ENCODE measurements at places on chromosomes 16 and 17. TPM values are rescaled to one million over a fixed set of nuclear protein-coding genes. Genes with fewer than 3 reads are reported as not detected.

GRCh38 chr17:48513097-48513496 is 17.7 kb downstream of the HOXB1 start:
- H3K4me3 ChIP-seq, result no peak overlapping the region
- H3K27me3 ChIP-seq, result peaks cover 8% of the 10 kb centered on the region
- H3K36me3 ChIP-seq, result no peaks in the 10 kb centered on the region

- peaks cover 8% of the 10 kb centered on the region for H3K27me3 ChIP-seq
- H3K27ac ChIP-seq, result no peak overlapping the region
- H3K36me3 ChIP-seq, result no peaks in the 10 kb centered on the region
- H3K4me1 ChIP-seq, result peaks cover 33% of the 10 kb centered on the region
- no peak overlapping the region for H3K4me3 ChIP-seq
Observed at GRCh38 chr17:60139438-60140285, 10.1 kb upstream of the CA4 start.

GRCh38 chr16:74580833-74581232 is 26.1 kb downstream of the GLG1 start:
- H3K4me3 ChIP-seq, result no peak overlapping the region
- no peaks in the 10 kb centered on the region for H3K36me3 ChIP-seq
- DNase-seq, result no peak
- H3K27me3 ChIP-seq, result no peaks in the 10 kb centered on the region

- H3K27me3 ChIP-seq, result no peaks in the 10 kb centered on the region
- no peak overlapping the region for H3K4me3 ChIP-seq
Observed at GRCh38 chr16:77213542-77214106, 14.4 kb downstream of the SYCE1L start.

- peaks cover 5% of the 10 kb centered on the region for H3K27me3 ChIP-seq
- H3K36me3 ChIP-seq, result no peaks in the 10 kb centered on the region
- H3K4me3 ChIP-seq, result no peak overlapping the region
- H3K4me1 ChIP-seq, result no peaks in the 10 kb centered on the region
Observed at GRCh38 chr16:56530872-56531271, 11.0 kb upstream of the BBS2 start.

DNA sequence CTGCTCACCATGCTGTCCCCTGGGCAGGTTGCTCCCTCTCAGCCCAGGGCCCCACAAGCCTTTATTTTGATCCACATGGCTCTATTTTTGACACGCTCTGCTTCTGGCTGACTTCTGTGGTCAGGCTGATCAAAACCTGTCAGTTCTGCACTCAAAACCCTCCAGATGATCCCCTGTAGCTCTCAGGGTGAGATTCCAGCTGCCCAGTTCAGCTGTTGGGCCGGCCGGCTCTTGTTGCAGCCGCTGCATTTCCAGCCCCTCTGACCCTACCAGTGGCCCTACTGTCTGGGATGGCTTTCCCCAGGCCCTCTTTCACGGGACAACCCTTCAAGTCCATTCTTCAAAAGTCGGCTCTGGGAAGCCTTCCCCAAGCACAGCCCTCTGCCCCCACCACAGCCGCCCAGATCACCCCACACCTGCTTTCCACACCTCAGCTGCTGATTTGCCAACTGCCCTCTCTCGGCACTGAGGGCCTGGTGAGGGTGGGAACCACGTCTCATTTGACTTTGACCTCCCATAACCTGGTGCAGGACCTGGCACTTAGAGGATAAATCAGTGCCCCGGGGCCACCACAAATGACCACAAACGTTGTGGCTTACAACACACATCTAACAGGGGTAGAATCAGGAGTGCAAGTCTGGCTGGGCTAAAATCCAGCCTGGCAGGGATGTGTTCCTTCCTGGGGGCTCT is 16.3 kb upstream of the CACNG4 start:
- peaks cover 13% of the 10 kb centered on the region for H3K27me3 ChIP-seq
- no peaks in the 10 kb centered on the region for H3K36me3 ChIP-seq
- no peak overlapping the region for H3K4me3 ChIP-seq
- no peak for DNase-seq
- H3K27ac ChIP-seq, result no peak overlapping the region
- no peaks in the 10 kb centered on the region for H3K4me1 ChIP-seq

GRCh38 chr16:25011891-25012514 is 3.2 kb downstream of the ARHGAP17 start:
- DNase-seq, result no peak
- H3K36me3 ChIP-seq, result peaks cover 5% of the 10 kb centered on the region
- H3K27ac ChIP-seq, result no peak overlapping the region
- peaks cover 53% of the 10 kb centered on the region for H3K4me1 ChIP-seq

GRCh38 chr16:73713778-73714495 is 582.7 kb upstream of the PSMD7 start:
- H3K27me3 ChIP-seq, result no peaks in the 10 kb centered on the region
- H3K36me3 ChIP-seq, result no peaks in the 10 kb centered on the region
- H3K27ac ChIP-seq, result no peak overlapping the region
- DNase-seq, result no peak

DNA sequence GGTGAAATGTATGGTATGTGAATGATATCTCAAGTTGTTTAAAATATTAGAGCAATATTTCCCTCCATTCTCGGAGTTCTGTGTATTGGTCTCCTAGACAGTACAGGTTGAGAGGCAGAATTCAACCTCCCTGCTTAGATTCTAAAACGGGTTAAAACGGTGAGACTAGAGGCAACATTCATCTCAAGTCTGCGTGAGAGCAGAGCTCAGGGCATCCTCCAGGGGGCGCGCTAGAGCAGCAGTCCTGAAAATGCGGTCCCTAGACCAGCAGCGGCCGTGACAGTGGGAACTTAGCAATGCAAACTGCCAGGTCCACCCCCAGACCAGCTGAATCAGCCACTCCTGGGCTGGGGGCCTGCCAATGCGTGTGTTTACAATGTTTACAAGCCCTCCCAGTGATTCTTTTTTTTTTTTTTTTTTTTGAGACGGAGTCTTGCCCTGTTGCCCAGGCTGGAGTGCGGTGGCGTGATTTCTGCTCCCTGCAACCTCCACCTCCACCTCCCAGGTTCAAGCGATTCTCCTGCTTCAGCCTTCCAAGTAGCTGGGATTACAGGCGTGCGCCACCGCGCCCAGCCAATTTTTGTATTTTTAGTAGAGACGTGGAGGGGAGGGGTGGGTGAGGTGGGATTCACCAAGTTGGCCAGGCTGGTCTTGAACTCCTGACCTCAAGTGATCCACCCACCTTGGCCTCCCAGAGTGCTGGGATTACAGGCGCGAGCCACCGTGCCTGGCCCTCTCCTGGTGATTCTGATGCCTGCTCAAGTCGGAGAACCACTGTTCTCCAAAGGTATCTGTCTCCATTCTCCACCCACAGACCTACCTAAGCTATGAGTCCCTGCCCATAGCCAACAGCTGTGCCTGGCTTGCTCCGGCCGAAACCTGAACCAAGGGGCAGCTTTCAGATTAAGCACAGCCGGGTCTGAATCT is 24.2 kb downstream of the KLHL36 start:
- no peaks in the 10 kb centered on the region for H3K4me1 ChIP-seq
- H3K27ac ChIP-seq, result no peak overlapping the region
- no peaks in the 10 kb centered on the region for H3K27me3 ChIP-seq
- H3K36me3 ChIP-seq, result no peaks in the 10 kb centered on the region
- DNase-seq, result peak; percentile 73
- no peak overlapping the region for H3K4me3 ChIP-seq

- H3K36me3 ChIP-seq, result no peaks in the 10 kb centered on the region
- peaks cover 20% of the 10 kb centered on the region for H3K4me1 ChIP-seq
- no peaks in the 10 kb centered on the region for H3K27me3 ChIP-seq
- no peak for DNase-seq
- no peak overlapping the region for H3K27ac ChIP-seq
Observed at GRCh38 chr17:28381141-28381825, 9.8 kb downstream of the SARM1 start.

GRCh38 chr17:1640329-1641064 is 5.0 kb downstream of the SCARF1 start:
- no peaks in the 10 kb centered on the region for H3K27me3 ChIP-seq
- no peak for DNase-seq
- H3K4me3 ChIP-seq, result no peak overlapping the region
- no peak overlapping the region for H3K27ac ChIP-seq

TBC1D3G gene
- not detected for total RNA-seq

TBC1D3H gene
- not detected for total RNA-seq

ADAM11 gene
- total RNA-seq, result 0.35 TPM

TMEM106A gene
- total RNA-seq, result 12.9 TPM
